ENCODE measurements at places on chromosomes 1 and 21.

GRCh38 chr1:86537928-86538695, 8.8 kb upstream of the CLCA4 start:
- DNase-seq = no peak

- DNase-seq = peak; percentile 84
Observed at GRCh38 chr1:205351984-205352713, 4.6 kb downstream of the KLHDC8A start.

DNA sequence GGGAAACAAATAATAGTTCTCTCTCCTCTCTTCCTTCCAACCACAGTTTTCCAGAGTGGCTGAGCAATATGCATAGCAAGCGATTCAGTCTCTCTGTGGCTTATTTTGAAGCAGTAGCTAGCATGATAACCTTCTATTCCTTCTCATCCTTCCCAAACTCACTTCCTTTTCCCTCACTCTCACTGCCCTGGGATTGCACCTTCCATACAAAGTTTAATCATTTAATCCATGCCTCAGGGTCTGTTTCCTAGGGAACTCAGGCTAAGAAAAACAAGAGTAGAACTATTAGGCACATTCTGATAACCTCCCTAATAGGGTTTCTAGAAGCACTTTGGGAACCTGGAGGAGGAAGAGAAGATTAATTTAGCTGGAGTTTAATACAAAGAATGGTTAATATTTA, 97.7 kb upstream of the S1PR1 start:
- no peak for DNase-seq

DNA sequence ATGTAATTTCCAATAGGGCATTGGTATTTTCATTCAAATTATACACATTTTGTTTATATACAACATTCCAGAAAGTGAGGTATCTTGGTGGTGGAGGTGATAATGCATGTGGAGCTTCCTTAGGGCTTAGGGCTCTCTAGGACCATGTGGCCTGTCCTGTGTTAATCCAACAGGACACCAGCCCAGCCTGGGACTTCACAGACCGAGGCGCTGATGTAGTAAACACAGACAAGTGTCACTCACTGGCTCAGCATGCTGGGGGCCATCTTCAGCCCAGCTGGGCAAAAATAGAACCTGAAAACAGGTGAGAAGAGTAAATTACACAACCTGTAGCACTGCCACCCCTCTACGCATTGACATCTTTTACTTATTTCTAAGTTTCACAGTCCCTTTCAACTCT, 66.7 kb downstream of the MAB21L3 start:
- DNase-seq = no peak

GRCh38 chr1:111220302-111220890, 7.1 kb upstream of the CHI3L2 start:
- no peak for DNase-seq

- DNase-seq = peak; percentile 69
Observed at GRCh38 chr21:18244671-18245463, at the start of gene CHODL. Gene CHODL, plus strand, starts transcription at chr21:18244833. Its CDS starts 391 bp downstream, at chr21:18245224.

- DNase-seq = no peak
Observed at GRCh38 chr1:93824834-93825233, 54.2 kb downstream of the DNTTIP2 start.

- no peak for DNase-seq
Observed at GRCh38 chr1:174815036-174815435, 184.7 kb upstream of the CACYBP start.

DNA sequence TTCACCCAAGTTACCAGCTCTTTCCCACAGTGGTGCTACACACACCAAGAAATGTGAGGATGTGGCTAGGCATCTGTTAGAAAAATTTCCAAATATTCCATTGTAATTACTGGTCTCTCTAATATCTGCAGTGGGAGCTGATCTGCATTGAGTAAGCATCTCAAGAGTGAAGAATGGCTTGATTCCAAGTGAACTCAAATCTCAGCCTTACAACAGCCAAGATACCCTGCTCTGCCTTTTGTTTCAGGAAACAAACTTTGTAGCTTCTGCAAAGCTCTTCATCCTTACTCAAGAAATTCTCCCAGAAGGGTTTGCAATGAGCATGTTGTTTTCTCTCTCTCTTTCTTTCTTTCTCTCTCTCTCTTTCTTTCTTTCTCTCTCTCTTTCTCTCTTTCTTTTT, 181.1 kb downstream of the FCRL5 start:
- no peak for DNase-seq

DNA sequence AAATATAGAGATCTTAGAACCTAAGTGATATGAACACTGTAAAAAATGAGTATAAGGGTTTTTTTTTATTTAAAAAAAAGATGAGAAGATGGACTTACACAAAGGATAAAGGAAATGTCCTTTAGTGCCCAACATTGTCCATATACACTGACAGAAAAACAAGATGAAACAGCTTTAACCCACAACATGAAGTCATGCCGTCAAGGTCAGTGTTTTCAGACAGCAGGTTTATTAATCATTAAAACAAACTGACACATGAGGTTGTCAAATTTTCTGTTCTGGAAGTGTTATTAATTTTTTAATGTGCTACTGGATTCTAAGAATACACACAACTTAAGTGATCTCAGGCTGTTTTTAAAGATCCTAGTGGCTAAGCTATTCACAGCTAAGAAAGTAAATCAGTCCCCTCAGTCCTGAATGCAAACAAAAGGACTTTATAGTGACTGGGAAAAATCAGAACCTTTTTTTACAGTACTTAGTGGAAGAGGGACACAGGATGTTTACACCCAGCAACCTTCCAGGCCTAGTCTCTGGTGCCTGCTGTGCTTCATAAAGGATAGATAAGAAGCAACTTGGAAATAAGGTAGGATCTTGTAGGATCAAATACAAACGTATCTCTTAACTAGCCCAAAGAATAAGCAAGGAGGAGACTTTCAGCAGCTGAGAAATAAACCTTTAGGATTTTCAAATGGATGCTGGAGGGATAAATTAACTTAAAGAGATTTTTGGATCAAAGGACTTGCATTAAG, 21.9 kb upstream of the PKN2 start:
- DNase-seq = peak; percentile 65

- DNase-seq = no peak
Observed at GRCh38 chr21:46254208-46254975, 25.8 kb upstream of the LSS start.

GRCh38 chr1:26838474-26839338, 12.2 kb downstream of the ZDHHC18 start:
- no peak for DNase-seq

DNA sequence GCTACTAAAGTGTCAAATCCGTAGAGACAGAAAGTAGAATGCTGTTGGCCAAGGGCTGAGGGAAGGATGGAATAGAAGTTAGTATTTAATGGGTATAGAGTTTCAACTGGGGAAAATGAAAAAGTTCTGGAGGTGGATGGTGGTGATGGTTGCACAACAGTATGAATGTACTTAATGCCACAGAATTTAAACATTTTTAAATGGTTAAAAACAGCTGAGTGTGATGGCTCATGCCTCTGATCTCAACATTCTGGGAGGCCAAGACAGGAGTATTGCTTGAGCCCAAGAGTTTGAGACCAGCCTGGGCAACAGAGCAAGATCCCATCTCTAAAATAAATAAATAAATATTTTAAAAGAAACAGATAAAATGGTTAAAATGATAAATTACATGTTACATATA, 44.5 kb downstream of the PIK3R3 start:
- no peak for DNase-seq

DNA sequence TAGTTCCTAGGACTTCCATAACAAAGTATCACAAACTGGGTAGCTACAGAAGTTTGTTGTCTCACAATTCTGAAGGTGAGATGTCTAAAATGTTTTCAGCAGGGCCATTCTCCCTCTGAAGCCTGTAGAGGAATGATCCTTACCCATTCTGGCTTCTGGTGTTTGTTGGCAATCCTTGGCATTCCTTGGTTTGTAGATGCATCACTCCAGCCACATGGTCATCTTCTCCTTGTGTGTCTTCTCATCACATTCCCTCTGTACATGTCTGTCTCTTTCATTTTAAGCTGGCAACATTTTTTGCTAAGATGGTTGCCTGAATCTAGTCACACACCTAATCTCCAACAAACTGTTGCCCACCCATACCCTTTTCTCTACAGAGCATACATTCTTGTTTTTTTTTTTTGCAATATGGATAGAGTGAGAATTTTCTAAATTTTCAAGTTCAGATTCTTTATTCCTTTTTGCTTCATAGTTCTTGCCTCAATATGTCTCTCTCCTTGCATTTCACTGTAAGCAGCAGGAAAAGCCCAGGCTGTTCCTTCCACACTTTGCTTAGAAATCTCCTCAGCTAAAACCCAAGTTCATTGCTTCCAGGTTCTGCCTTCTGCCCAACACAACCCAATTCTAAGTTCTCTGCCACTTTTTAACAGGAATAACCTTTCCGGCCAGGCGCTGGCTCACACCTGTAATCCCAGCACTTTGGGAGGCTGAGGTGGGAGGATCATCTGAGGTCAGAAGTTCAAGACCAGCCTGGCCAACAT, 18.3 kb downstream of the ZBED6 start:
- no peak for DNase-seq

DNA sequence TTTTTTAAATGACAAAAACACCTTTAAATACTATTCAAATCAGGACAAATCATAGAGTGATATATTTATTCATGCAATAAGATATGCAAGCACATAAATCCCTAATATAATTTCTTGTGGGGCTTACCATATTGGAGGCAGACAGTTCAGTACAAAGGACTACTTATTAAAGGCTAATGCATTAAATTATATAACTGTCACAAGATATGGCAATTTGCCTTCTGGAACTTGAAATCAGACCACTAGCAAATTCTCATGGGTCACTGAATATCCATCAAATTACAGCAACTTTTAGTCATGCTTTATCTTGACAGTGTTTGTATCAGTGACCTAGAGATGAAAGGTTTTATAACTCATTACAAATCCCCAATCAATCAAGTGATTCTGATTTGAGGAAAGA, 54.1 kb upstream of the NCAM2 start:
- no peak for DNase-seq

DNA sequence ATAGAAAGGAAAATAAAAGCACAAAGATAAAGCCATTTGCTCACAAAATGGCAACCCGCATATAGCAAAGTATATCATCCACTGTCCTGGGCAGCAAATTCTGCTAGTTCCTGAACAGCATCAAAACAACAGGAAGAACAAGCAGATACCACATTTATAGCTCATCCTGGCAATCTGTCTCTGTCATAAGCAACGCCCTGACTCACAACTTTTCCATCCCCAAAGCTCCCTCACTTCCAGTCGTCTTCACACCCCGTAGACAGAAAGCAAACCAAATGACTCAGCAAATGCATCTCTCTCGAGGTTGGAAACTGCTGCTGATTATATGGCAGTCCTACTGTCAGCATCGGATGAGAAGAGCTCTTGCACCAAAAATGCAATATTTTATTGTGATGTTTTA, 65.8 kb downstream of the AK5 start:
- DNase-seq = no peak

DNA sequence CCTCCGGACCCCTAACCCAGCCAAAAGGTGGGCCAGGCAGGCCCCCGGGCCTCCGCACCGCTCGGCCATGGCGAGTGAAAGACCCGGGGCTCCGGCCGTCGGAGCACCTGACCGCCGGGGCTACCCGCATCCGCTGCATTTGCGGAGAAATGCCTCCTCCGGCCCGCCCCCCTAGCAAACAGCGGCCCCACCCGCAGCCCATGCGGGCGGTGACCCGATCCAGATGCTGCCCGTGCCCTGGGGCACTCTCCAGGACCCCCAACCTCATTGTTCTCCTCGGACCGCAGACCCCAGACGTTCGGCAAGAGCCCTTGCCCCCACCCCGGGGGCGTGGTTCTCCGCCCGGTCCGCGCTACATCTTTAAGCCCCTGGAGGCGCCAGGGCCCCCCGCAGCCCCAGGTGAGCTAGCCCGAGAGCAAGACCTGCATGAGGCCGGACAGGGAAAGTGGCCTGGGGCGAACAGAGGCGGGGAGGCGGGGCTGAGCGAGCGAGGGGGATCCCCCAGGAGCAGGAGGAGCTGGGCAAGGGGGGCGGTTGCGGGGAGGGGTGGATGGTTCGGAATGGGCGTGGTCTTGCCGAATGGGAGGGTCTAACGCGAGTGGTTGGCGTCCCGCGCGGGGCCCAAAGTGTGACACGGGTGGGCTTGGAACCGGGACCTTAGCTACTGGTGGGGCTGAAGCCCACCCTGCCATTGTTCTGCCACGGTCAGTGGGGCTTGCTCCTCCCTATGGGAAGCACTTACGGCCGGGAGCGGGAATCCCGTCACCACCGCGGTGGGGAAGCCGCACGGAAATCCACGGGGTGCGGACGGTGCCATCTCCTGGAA, 6.3 kb upstream of the CRYBG2 start:
- DNase-seq = peak; percentile 88

DNA sequence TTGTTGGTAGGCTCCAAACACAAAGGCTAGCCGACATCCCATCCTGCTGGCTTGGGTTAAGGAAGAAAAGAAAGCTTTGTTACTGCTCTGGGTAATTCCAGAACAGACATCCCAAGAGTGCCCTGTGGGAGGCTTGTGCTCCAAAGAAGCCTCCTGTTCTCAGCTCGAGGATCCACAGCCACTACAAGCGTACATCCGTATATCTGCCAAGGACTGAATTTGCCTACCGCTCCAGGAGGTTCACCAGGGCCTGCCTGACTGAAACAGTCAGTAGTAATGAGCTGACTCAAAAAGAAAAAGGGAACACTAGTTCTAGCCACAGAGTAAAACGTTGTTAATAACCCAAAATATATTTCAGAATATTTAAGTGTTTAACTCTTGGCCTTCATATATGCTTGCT, 24.8 kb upstream of the MUTYH start:
- DNase-seq = no peak

- no peak for DNase-seq
Observed at GRCh38 chr1:204728456-204728855, 42.9 kb upstream of the LRRN2 start.

DNA sequence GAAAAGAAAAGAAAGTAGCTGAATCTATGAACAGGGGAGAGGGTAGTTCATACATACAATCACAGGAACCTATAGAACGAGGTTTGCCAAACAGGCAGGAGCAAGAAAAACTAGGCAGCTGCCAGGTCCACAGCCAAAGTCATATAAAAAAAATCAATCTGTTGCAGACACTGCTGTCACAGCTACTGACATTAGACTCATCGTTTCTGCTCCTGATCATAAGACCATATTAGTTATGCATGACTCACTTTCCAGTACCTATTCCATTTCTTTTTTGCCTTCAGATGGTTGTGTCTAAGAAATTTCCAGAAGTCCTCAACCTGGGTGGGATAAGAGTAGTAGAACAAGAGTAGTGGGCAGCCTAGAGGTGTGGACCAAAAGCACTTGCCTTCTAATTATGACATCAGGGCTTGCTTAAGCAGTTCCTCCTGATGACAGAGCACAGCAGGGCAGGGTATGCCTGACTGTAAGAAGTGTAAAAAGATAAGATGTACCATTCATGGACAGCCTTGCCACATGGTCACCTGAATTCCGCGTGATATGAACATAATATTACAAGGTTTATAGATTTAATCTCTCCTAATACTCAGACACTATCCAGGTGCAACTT, 323.2 kb upstream of the SGIP1 start:
- DNase-seq = no peak

DNA sequence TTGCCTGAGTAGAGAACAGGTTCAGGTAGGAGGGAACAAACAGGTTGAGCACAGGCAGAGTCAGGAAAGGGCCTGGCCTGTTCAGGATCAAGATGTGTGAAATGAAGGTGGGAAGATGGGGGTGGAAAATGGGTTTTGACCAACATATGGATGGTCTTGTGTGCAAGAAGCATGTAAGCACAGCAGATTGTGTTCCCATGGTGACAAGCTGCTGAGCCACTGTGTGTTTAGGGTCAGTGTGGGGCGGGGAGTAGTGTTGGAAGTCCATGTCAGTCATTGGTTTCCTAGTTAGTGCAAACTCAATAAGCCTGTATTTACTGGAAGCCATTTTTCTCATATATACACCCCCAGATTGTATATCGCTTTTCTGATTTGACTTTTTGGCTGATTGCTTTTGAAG, 111.9 kb downstream of the CAMTA1 start:
- DNase-seq = no peak

- no peak for DNase-seq
Observed at GRCh38 chr1:245304698-245305097, 149.9 kb downstream of the KIF26B start.
